Amygdala (tissue), 56 donors: ENCODE measurements at places on chromosomes 7 and 10.

GRCh38 chr10:95572131-95572820, 11.1 kb upstream of the SORBS1 start:
- DNase-seq: no peak

DNA sequence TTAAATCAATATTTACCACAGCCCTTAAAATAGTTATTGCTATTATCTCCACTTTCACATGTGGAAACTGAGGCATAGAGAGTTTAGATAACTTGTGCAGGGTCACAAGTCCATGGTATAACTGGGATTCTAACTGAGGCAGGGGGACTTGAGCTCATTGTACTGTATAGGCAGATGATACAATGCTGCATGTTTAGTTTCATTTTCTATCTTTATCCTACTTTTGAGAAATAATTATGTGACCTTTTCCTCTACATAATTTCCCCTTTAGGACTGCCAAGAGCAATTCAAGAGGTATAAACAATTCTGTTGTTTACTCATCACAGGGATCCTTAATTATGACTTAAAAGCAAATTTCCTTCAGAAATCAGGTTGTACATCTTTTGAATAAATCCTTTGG, 193.1 kb downstream of the SUGCT start:
- DNase-seq: no peak

GRCh38 chr7:96120445-96121225, 201.3 kb downstream of the SLC25A13 start:
- DNase-seq: no peak

DNA sequence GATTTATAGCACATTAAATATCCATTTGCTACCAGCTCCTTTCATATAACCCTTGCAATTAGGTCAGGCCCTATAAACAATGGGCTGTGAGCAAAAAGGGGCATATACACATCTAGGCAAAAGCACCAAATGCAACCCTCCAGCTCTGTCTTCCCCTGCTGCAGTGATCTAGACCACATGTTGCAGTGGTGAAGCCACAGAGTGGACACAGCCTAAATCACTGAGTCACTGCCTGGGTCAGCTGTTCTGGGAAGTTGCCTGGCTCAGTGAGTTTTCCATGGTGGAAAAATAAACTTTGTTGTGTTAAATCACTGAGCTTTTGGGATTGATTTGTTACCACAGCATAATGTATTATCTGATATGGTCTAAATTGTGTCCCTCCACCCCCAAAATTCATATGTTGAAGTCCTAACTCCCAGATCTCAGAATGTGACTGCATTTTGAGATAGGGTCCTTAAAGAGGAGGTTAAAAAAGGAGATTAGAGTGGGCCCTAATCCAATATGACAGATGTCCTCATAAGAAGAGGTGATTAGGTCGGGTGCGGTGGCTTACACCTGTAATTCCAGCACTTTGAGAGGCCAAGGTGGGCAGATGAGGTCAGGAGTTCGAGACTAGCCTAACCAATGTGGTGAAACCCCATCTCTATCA, 70.4 kb downstream of the ZFAND4 start:
- no peak for DNase-seq

- DNase-seq: no peak
These were observed 228.7 kb upstream of the KLF6 start for GRCh38 chr10:4013651-4014121.

DNA sequence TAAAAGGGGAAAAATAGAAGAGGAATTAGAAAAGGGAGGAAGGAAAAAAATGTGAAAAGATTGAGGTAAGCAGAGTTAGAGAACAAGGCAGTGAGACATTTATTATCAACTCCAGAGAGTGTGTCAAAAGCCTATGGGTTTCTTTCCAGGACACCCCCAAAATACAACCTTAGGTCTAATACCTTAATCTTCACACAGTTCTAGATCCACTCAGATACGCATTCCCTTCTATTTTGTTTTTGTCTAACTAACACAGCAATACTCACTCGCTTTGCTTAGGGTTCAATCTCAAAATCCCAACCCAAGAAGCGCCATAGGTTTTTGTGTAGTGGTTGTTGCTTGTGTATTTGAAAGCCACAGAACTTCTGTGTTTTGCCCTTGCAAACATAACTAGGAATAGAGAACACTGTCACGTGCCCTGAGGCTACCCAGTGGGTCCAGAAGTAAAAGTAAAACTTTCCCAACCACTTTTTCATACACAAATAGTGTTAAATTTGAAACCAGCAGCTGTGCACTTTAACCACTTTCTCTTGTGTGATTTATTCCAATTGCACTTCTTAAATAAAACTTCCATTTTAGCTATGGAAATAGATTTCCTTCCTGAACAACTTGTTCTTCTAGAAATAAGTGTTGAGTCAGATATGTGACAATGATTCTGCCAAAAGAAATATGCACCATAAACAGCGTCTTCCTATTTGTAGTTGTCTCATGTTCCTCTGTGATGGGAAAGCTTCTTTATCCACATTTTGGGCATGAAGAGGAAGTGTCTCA, 414.7 kb upstream of the GHITM start:
- no peak for DNase-seq

- DNase-seq: no peak
These were observed 63.1 kb downstream of the DLG5 start for GRCh38 chr10:77863446-77863845.

- DNase-seq: no peak
These were observed 253.7 kb downstream of the PTEN start for GRCh38 chr10:88116971-88117626.

- no peak for DNase-seq
These were observed 52.9 kb downstream of the VIPR2 start for GRCh38 chr7:159091480-159092475.

DNA sequence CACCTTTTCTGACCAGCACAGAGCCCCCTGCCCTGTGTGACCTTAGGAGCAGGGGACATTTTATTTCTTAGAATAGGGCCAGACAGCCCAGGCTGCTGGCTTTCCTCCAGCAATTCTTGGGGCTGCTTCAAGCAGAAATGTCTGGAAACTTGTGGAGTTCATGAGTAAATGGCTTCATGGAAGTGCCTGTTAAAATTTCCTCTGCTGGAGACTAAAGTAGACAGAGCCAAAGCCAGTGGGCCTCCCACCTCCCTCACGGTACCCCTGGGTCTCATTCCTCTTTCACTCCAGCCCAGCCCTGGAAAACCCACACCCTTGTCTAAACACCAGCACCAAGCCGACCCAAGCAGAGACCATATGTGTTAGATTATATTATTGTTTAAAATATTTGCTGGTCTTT, 505.5 kb upstream of the ZMIZ1 start:
- DNase-seq: no peak

GRCh38 chr10:52452600-52453493, 138.8 kb downstream of the DKK1 start:
- no peak for DNase-seq

GRCh38 chr10:60175441-60175971, 214.2 kb downstream of the ANK3 start:
- DNase-seq: no peak

- DNase-seq: no peak
These were observed 59.4 kb downstream of the SEMA3C start for GRCh38 chr7:80859272-80859970.

DNA sequence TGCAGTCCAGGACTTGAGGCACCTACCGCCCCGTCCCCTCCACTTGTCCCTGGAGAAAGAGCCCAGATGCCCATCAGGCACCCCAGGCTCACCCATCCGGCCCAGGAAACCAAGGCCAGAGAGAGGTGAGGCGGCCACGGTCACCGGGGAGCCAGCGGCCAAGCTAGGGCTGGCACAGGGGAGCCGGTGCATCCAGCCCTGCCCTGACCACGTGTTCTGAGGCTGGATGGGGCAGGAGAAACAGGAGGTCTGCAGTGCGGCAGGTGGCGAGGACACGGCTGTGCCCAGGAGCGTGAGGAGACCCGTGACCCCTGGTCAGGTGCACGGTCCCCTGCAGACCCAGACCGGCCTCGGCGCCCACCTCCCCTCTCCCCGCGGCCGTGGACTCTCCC, 27.6 kb downstream of the UNCX start:
- no peak for DNase-seq

GRCh38 chr7:102101111-102101551, 185.5 kb upstream of the SH2B2 start:
- DNase-seq: no peak

GRCh38 chr10:132152896-132153580, 33.7 kb upstream of the DPYSL4 start:
- no peak for DNase-seq

DNA sequence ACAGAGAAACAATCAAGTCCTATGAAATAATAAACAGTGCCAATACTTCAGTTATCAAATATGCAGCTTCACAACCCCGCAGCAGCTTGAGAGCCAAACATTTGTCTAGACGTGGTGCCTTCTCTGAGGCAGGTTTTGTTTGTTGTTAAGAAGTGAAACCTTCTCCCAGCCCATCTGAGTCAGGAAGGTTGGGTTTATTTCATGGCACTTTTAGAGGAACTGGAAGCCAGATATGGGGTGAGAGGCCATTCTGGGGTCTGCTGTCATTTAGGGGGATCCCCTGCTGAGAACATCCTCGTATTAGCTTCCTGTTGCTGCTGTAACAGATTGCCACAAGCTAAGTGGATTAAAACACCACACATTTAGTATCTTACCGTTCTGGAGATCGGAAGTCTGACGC, 113.6 kb downstream of the GRK5 start:
- DNase-seq: no peak

DNA sequence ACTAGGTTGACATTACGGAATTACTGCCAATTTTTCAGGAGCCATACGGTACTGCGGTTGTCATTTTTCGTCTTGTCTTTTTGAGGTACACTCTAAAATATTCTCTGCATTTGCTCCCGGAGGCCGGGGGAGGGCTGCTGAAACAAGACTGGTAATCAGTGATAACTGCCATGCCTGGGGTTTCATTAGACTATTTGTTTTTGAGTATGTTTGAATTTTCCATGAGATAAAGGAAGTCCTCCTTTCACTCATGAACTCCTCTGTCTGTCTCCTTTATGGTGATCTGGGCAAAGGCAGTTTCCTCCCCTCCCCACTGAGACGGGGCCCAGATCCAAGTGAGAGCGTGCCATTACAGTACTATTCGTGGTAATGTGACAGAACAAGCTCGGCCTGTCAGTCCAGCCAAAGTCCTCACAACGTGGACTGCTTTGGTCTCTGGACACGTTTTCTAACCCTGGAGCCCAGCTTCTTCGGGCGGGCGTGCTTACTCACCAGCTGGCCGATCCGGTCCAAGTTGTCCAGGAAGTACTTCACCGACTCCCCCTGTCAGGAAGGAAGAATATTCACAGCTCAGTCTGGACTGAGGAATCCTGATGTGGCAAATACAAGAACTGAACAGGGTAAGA, 45.1 kb downstream of the AMZ1 start:
- DNase-seq: no peak

GRCh38 chr7:95324431-95324830, at the start of gene PON1:
PON1 (minus strand) TSS chr7:95324532; CDS start chr7:95324475, 57 bp downstream.
- DNase-seq: no peak

GRCh38 chr7:26538689-26539088, 247.0 kb downstream of the SNX10 start:
- DNase-seq: no peak

GRCh38 chr7:126608339-126608776, 644.4 kb downstream of the GRM8 start:
- DNase-seq: no peak

DNA sequence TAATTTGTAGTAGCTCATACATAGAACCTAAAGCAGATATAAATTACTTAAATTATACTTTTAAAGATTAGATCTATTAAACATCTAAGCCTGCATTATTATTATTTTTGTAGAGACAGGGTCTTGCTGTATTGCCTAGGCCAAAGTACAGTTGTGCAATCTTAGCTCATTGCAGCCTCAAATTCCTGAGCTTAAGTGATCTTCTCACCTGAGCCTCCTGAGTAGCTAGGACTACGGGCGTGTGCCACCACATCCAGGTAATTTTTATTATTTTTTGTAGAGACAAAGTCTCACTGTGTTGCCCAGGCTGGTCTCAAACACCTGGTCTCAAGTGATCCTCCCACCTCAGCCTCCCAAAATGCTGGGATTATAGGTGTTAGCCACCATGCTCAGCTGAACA, 46.7 kb downstream of the RALA start:
- no peak for DNase-seq

DNA sequence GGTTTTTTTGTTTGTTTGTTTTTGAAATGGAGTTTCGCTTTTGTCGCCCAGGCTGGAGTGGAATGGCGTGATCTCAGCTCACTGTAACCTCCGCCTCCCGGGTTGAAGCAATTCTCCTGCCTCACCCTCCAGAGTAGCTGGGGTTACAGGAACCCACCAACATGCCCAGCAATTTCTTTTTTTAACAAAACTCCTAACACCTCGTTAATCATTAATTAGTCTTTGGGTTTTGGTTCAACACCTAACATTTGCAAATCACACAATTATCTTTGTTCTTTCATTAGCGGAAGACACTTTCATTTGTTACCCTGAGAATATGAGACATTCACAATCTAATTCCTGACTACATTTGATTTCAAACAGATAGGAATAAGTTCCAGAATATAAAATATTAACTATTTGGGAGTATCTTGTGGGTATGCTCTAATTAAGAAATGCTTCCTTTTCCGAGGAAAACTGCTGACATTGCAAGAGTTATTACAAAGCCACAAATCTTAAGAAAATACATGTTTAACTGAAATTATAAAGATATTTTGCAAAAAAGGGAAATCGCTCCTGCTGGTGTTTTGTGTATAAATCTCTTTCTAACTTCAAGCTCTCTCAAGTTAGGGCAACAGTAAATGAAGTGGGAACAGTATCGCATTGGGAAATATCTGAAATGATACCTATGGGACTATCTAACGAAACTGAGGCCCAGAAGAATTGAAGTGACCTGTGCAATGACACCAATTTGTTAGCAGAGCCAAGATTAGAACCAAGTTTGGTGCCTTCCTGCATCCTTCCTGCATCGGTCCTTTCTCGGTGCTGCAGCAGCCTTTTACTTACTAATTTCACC, 1.2 kb upstream of the LSM8 start:
- DNase-seq: no peak

GRCh38 chr10:33288127-33288526, 46.3 kb downstream of the NRP1 start:
- no peak for DNase-seq

- peak; percentile 57 for DNase-seq
These were observed 128.4 kb upstream of the BTBD16 start for GRCh38 chr10:122142641-122143237.

- DNase-seq: no peak
These were observed 312.8 kb upstream of the PRKCQ start for GRCh38 chr10:6892864-6893263.

GRCh38 chr10:101611096-101611905, 23.2 kb downstream of the DPCD start:
- DNase-seq: no peak

DNA sequence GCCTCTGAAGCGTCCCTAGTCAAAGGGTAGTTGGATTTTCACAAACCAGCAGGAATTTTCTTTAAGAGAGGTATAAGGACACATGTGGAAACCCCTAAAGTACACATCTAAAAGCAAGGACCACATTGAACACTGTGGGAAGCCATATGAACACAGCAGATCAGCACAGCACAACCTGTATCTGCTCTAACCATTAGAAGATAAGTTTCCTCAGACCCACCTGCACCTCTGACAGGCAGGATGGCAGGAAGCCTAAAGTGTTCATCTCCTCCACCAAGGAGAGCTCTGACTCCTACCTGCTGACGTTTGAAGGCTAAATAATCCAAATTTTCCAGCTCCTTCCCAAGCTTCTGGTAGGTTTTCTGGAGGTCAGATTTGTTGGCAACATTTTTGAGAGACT, 174.4 kb downstream of the CTNNA3 start:
- DNase-seq: no peak

GRCh38 chr7:15403751-15404150, 158.1 kb downstream of the AGMO start:
- DNase-seq: no peak
